T-helper 1 cell (primary cell): ENCODE measurements at places on chromosomes 12 and 14.

GRCh38 chr12:66453844-66454243 is 151.6 kb downstream of the HELB start:
- no peak for DNase-seq

DNA sequence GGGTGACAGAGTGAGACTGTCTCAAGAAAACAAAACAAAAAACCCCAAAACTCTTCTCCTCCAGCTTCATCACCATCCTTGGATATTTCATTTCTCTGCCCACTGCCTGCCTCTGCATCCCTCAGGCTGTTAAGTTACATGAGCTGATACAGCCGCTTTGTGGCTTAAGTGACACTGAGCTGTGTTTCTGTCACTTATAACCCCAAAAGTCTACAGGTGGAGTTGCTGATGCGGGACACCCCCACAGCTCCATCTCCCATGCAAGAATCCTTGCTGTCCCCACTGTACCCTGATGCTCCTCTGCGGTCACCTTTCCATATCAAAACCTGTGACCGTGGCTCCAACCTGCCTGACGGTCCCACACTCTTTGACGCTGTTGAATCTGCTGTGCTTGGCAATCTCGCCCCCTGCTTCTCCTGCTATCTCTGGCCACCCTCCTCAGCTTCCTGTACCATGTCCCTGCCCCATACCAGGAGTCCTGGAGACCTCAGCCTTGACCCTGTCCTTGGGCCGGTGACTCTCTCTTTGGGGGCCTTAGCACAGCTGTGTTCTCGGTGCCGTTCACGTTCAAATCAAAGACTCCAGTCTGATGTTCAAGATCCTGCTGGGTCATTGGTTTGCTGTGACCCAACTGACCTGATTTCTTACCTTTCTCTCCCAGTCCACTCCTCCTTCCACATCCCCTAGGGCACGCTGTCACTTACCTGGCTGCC is 20.3 kb downstream of the HVCN1 start:
- no peak for DNase-seq

DNA sequence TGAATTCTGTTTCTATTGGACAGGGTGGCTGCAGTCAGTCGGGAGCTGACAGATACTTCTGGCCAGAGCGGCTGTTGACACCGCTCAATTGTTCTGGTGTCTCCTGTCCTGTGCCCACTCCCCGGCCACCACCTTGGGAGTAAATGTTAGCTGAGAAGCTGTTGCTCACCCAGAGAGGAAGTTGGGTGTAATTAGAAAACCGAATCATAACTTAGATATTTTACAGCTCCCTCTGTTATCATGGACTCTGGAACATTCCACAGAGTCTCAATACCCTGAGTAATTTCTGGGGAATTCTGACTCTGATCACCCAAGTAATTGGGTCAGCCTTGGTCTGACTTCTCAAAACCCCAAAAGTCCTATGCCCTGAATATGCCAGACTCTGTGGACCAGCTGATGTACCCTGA is 58.3 kb upstream of the RFLNA start:
- DNase-seq, result no peak

DNA sequence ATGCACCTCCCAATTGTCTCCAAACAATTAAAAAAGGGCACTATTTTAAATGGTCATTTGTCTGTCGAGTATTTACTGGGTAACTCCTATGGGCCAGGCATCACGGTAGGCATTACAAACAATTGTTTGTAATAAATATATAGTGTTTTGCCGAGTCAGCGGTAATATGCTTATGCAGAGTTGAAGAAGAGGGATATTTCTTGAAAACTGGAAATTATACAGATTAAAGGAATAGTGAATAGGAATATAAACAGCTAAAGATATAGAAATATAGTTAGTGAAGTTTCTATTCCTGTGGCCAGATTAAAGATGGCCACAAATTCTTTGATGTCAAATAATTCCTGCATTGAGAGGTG is 13.5 kb upstream of the CRADD start:
- DNase-seq, result no peak

- DNase-seq, result no peak
These were observed 170.6 kb upstream of the DCN start for GRCh38 chr12:91353266-91353665.

DNA sequence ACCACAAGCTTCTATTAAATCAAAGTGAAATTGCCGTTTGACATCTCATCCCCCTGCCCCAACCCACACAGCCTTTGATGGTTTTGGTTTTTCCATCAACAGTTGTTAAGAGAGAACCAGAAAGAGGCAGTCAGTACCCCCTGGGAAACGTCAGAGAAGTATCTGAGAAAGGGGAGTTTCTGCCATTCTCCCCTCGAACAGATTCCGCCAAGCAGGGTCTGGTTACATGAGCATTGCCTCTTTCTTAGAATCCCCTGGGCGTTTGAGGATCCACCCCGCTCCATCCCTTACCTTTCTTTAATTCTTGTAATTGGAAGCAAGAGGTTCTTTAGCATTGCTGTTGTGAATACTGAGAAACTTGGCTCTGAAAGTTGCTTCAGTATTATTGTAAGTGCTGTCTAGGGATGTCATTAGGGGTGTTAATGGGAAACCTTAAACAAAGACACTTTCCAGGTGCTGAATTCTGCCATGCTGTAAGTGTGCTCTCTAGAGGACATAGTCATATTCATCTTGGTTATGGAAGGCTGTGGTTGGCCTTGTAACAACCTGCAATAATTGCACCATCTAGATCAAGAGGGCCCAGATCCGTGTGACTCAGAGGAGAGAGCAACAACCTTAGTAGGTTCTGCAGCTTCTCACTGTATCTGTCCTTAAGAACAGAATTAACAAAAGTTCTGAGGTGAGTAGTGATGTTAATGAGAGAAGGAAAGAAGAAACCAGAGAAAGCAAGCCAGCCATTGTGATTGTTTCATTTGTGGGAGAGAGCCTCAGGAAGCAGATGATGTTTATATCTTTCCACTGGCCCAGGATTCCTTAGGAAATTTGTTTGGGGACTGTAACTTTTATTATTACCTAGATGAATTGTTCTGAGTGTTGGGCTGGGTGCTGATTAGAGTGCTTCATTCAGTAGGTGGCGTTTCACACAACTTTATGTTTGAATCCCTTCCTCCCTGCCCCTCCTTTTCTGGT is 9.0 kb downstream of the TMBIM6 start:
- DNase-seq, result peak; percentile 92

- DNase-seq, result no peak
These were observed 3.1 kb upstream of the AP4S1 start for GRCh38 chr14:31022386-31022785.

- no peak for DNase-seq
These were observed 311.1 kb downstream of the SLC6A15 start for GRCh38 chr12:84601483-84601882.

- no peak for DNase-seq
These were observed 74.6 kb upstream of the CDKN3 start for GRCh38 chr14:54322246-54322645.
